ENCODE measurements at places on chromosomes 5 and 9. TPM values are rescaled to one million over a fixed set of nuclear protein-coding genes. Genes with fewer than 3 reads are reported as not detected.
A peak's percentile ranks its signal among the peaks of the same experiment; 100 is the strongest.

GRCh38 chr5:124544366-124545055 lies 201.9 kb downstream of the ZNF608 start:
- no peaks in the 10 kb centered on the region for H3K4me1 ChIP-seq
- peak; percentile 13 for DNase-seq
- H3K27me3 ChIP-seq: no peaks in the 10 kb centered on the region
- H3K27ac ChIP-seq: no peak overlapping the region
- H3K4me3 ChIP-seq: no peak overlapping the region
- H3K36me3 ChIP-seq: no peaks in the 10 kb centered on the region

DNA sequence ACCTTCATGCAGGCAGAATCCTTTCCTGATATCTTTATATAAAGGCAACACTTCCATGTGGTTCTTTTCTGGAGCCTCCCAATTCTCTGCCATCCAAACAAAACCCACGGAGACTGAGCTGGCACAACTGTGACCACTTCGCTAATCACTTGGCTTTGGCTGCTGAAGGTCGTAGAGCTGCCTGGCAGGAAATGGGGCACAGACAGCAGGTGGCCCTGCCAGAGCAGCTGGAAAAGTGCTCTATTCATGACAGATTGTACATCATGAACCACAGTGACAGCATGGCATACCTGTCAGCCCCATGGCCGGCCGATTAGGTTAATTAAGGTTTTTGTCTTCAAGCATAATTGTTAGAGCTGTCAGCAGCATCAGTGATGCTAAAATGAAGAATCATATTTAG lies 141.9 kb upstream of the ANKRD55 start:
- no peaks in the 10 kb centered on the region for H3K4me1 ChIP-seq
- H3K27ac ChIP-seq: no peak overlapping the region
- no peak for DNase-seq
- H3K4me3 ChIP-seq: no peak overlapping the region
- no peaks in the 10 kb centered on the region for H3K36me3 ChIP-seq

The SLC36A2 gene
- not detected for total RNA-seq

The ANXA2R gene
- 1.3 TPM for total RNA-seq

DNA sequence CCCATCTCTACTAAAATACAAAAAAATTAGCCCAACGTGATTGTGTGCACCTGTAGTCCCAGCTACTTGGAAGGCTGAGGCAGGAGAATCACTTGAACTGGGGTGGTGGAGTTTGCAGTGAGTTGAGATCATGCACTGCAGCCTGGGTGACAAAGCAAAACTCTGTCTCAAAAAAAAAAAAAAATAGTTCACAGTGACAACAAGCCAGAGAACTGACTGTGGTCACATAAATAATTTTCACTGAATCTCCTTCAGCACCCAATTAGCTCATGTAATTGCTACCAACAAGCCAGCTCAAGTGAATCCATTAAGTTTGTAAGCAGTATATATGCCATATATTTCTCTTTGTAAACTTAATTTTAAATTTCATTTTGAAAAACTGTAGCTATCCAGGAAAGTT lies 14.5 kb upstream of the AFAP1L1 start:
- no peak overlapping the region for H3K27ac ChIP-seq
- H3K4me3 ChIP-seq: no peak overlapping the region
- no peak for DNase-seq
- H3K4me1 ChIP-seq: peaks cover 34% of the 10 kb centered on the region

The SUSD3 gene
- not detected for total RNA-seq

DNA sequence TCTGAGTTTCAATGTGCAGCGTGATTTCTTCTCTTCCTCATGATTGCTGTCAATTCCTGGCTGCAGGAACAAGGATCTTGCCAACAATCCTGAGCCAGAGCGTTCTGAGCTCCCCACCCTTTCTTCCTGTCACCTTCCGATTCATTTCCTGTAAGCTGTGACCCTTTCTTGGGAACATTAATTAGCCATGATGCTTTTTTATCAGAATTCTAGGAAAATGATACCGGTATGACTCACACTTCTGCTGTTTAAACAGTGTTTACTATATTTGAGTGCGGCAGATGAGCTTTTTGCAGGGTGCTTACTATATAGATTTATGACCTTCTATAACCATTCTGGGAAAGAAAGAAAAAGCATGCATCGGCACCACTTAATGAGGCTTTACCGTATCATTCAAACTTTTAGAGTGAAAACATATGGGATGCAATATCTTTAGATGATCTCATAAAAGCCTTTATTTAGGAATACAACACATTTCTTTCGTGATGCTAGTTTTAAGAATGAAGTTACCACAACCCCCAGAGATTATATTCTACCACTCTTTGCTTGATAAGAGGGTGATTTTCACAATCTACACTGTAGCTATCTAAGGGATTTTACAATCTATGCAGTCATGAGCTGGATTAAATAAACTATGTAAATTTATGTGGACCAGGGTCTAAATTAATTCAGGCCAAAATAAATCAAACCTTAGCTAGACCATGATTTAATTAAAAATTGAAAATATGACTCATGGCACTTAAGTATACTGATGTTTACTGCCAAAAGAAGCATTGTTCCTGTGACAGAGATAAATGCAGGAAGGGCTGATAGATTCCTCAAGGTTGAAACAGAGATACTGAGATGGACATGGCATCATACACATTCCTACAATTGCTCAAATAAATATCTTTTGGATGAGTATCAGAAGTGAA lies 38.0 kb upstream of the OSMR start:
- H3K27me3 ChIP-seq: no peaks in the 10 kb centered on the region
- peak; percentile 27 for DNase-seq
- H3K36me3 ChIP-seq: no peaks in the 10 kb centered on the region
- H3K27ac ChIP-seq: peak overlapping the region; percentile 47
